CD4-positive, alpha-beta T cell treated with Interferon gamma for 1 hour (primary cell): ENCODE measurements at places on chromosomes 5 and 9.
A peak's percentile ranks its signal among the peaks of the same experiment; 100 is the strongest.

DNA sequence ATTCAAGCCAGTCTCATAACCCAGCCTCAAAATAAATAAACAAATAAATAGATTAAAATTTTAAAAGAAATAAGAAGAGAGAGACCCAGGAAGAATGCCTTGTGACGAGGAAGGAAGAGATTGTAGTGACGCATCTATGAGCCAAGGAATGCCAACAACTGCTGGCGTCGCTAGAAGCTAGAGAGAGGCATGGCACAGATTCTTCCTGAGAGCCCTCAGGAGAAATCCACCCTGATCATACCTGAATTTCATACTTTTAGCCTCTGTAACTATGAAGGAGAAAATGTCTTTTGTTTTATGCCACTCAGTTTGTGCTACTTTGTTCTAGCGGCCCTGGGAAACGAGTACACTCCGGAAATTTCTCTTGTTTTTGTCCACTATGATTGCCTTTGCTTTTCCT lies 103.9 kb downstream of the C9orf50 start:
- DNase-seq: no peak

- DNase-seq: no peak
These were observed 30.4 kb downstream of the TBC1D2 start for GRCh38 chr9:98225015-98225442.

DNA sequence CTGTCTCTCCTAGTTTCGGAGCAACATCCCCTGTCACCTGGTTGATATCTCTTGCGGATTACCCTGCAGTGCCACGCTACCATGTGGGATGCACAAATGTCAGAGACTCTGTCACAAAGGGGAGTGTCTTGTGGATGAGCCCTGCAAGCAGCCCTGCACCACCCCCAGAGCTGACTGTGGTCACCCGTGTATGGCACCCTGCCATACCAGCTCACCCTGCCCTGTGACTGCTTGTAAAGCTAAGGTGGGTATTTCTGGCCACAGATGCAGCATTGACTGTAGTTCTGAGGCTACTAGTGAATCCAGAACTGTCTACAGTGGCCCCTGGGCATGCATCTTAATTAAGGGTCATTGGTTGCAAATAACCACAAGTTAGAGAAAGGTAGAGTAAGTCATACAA lies 50.8 kb downstream of the AQP7 start:
- DNase-seq: no peak

GRCh38 chr9:116320290-116320689 lies 166.7 kb downstream of the PAPPA start:
- DNase-seq: no peak

DNA sequence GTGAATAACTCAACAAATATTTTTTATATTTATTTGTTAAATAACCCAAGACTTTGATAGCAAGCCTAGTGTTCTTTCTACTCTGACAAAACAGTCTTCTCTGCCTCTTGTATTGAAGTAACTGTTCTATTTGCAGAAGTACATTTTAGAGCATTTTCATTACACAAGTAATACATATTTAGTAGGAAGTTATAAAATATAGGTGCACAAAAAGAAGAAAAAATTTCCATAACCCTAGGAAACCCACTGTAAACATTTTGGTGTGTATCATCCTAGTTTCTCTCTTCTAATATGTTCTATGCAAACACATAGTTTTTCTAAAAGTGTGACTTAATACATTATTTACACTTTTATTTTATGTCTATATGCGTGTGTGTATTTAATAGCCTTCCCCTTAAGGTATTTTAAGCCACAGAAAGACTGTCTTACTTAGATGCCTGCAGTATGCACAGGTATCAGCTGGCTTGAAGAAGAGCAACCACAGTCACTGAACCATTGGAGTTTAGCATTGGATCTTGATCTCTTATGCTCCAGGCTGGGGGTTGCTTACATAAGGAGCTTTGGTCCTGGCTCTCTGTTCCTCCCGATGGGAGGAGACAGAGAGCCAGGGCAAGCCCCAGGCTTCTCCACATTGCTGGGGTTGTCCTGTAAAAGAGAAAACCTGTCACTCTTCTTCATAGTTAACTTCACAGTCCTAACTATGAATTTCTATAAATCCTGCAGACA lies 3.8 kb downstream of the SELENOP start:
- no peak for DNase-seq

DNA sequence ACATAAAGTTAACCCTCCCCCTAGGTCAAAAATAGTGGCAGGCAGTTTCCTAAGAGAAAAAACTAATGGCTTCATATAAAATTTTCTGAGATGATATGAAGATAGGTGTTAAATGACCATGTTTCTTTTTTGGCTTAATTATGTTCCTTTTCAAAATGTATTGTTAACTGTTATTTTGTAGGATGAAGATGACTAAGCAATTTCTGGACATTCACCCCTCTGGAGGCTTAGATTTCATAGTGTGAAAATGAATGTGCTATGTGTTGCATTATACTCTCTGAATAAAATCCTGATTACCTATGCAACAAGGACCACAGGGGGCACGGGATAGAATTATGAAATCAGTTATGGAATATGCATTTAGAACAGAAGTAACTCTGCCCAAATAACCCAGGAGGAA lies 233.5 kb downstream of the MRPS30 start:
- DNase-seq: no peak

GRCh38 chr5:160181965-160182622 lies 47.2 kb upstream of the FABP6 start:
- DNase-seq: no peak

DNA sequence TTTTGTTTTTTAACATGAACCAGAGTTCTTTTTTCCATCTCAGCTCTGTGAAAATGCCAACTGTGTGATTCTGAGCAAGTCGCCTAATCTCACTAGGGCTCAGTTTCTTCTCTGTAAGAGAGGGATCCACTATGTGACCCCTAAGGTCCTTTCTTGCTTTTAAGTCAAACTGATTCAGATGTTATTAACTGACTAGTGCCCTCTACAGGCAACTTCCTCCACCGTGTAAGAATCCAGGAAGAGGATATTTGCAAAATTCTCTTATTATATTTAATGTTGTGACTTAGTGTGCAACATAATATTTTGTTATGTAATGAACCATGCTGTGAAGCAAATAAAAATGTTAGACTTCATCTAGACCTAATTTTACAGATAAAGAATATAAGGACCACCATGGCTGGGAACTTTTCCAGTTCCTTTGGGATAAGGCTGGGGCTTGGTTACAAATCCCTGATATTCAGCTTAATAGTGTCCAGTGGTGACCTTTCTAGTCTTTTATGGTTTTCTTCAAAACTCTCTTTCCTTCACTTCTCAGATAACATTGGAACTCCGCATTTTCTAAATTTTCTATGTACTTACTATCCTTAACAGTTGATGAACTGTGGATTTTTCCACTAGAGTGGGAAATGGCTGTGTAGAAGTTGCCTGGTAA lies 244.7 kb downstream of the PIK3R1 start:
- peak; percentile 5 for DNase-seq

DNA sequence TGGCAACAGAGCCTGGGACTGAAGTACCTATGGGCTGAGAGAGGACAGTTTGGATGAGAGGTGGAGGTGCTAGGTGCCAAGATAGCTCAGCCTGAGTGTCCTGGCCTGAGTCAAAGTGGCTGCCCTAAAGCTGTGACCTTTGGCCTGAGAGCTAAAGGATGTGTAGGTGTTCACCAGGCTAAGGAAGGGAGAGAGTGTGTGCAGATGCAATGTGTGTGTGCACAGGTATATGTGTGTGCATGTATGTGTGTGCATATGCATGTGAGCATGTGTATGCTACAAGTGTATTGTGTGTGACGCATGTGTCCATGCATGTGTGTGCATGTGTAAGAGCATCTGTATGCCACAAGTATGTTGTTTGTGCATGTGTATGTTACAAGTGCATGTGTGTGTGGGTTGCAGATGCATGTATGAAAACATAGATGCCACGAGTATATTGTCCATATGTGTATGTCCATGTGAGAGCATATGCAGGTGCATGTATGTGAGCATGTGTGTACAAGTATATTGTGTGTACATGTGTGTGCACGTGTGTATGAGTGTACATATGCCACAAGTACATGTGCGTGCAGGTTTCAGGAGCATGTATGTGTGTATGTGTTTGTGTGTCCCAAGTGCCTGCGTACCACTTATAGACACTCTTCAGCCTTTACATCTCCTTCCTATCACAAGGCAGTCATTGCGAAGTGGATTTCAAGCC lies 102.6 kb downstream of the SH3TC2 start:
- no peak for DNase-seq

DNA sequence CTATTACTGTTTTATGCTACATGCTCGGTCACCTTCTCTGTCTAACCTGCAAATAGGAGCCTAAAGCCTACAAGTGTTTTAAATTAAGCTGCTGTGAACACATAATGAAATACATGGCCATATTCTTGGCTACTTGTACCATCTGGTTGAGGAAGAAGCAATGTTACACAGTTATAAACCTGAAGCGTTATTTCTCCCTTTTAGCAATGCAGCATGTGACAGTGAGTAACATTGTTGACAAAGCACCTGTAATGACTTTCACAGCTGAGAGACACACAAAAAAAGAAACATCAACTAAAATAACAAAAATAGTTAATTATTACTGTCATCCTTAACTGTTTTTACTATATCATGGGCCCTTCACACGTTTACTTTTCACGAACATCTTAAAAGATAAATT lies 146.9 kb downstream of the RORB start:
- no peak for DNase-seq

GRCh38 chr5:67651180-67651579 lies 454.6 kb upstream of the CD180 start:
- DNase-seq: no peak

- DNase-seq: no peak
These were observed 181.5 kb upstream of the RAI14 start for GRCh38 chr5:34474573-34475021.

GRCh38 chr5:69493396-69494133 lies 975 bp downstream of the OCLN start:
- DNase-seq: no peak

- DNase-seq: no peak
These were observed 54.2 kb downstream of the C9orf50 start for GRCh38 chr9:129566563-129567266.

DNA sequence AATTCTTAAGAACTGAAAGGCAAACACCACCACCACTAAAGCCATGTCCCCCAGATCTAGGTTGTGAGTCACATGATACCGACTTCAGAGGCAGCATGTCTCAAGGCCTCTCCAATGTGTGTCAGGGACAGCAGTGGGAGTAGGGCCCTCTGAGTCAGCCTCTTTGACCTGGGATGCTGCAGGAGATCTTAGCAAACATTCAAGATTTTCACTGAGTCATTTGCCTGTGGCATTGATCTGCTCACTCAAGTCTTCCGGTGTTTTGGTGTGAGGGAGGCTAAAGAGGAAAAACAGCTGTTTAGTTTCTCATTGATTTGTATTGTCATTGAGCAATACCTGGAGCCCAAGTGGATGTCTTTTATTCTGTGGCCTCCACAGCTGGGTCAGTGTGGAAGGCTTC lies 36.1 kb downstream of the TMC1 start:
- peak; percentile 1 for DNase-seq

DNA sequence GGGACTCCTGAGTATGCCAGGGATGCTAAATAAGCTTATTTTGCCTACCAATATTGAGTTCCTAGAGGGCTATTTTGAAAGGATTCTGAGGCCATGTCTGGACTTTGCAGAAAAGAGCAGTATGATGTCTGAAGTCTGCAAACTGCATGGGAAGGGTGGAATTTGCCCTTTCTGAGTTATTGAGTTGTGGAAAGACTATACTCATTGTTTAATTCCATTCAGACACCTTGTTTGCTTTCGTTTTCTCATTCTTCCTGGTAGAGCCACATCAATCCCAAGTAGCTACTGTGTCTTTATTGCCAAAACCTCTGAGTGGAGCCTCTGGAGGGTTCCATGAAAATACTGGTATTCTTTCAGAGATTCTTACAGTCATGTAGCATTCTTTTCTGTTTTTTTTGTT lies 50.9 kb upstream of the PPP1R2B start:
- no peak for DNase-seq
